Natural killer cell treated with Interleukin-12 subunit alpha and Interleukin-12 subunit beta and Interleukin-15 and Interleukin-18, amount 100 ng/mL, for 72 hours (primary cell): ENCODE measurements at places on chromosomes 12 and 14. TPM values are rescaled to one million over a fixed set of nuclear protein-coding genes. Genes with fewer than 3 reads are reported as not detected.

ZFYVE26 gene
- 38.0 TPM for total RNA-seq

DNA sequence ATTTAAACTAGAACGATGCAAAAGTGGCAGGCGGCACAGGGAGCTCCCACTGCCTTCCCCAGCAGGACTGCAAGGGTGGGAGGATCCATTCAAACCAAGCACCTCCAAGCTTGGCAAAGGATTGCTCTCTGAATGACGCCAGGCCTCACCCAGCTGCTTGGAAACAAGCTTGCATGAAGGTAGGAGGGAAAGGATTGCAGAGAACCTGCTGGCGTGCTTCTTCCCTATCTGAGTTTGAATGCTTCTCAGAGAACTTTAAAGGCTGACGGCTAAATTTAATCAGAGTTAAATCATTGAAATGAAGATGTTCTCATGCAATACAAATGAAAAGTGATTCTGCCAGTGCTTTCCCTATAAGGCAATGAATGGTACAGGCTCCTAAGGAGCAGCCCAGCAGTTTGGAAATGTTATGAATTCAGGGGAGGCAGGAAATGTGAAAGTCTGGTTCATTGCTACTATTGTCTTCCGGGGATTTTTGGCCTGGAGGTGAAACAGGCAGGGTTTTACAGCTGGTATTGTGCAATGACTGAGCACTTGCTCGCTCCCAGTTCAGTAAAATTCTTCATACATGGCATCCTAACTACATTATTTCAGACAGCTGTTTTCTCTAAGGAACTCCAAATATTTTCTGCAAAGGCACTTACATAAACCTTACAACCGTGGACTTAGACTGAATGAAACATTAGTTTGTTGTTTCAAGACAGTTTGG, 31.9 kb upstream of the DUSP6 start:
- DNase-seq, result no peak

DNA sequence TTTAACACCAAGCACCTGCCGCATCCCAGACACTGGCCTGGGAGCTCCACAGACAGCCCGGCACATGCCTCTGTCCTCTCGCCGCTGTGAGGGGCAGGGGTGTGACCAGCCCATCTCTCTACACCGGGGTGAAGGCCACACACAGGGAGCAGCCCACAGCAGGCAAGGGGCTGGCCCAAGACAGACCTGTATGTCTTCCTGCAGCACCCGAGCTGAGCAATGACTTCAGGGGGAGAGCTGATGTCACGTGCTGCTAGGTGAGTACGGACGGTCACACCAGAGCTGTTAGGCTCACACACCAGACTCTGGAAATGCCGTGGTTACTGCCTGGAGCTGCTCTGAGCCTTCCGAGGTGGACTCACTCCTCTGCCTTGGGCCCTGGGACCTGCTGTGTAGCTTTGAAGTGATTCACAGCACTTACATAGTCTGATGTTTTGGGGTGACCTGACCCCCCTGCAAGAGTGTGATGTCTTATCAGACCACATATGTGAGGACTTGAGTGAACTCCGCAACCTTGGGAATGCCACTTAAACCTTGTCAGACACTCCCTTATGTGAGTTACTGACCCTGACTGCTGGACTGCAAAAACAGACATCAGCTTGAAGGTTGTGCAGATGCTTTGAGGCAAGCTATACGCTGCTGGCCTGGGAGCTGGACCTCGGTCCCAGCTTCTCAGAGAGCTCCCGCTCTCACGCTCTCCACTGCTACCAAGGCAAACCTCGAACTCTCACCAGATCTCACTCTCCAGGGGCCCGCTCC, 1.8 kb downstream of the XRCC3 start:
- DNase-seq, result no peak

INHBC gene
- total RNA-seq, result not detected

- no peak for DNase-seq
These were observed 589 bp upstream of the HVCN1 start for GRCh38 chr12:110689281-110690126.

GRCh38 chr14:30648471-30648870, 26.4 kb downstream of the SCFD1 start:
- no peak for DNase-seq

- no peak for DNase-seq
These were observed 11.0 kb upstream of the REP15 start for GRCh38 chr12:27685274-27685673.

PIWIL1 gene
- not detected for total RNA-seq

DNA sequence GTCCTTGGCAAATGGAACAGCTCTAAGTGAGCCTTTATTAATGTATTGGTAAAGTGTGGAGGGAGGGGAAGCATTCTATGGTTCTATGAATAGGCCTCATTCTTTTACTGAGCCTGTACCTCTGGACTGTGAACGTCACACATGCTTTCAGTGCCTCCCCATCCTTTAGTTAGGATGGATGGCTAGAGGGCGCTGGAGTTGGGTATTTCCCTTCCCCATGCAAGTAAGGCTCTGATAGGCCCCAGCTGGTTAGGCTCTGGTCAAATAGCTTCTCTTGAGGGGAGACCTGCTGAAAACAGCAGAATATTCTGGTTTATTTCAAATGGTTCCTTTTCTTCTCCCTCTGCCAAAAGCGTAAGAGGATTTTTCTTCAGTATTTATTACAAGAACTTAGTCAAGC, 860.9 kb upstream of the MDGA2 start:
- no peak for DNase-seq

DNA sequence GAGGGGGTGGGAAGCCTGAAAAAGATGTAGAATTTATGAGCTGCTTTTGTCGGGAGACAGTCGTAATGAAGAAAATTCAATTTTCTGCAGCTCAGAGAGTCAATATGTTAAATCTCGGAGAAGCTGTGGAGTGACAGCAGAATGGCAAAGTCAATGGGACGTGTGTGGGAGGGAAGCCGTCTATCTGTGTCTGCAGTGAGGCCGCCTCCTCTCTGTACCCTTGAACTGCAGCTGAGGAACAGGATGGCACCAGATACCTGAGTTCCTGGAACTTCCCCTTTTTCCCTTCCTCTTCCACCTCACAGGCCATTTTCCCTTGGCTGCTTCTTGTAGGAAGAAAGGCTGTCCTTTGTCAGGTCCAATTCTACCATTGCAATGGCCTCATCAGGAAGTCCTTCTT, 9.3 kb upstream of the CALCOCO1 start:
- DNase-seq, result no peak

GRCh38 chr12:112546996-112547395, 128.2 kb downstream of the PTPN11 start:
- DNase-seq, result no peak

JAG2 gene
- total RNA-seq, result 7.1 TPM

SRGAP1 gene
- total RNA-seq, result 1.0 TPM
